ENCODE measurements at places on chromosomes 7 and 10.
A peak's percentile ranks its signal among the peaks of the same experiment; 100 is the strongest.

- no peak for DNase-seq
Observed at GRCh38 chr10:33553748-33554571, 219.5 kb upstream of the NRP1 start.

GRCh38 chr7:117158941-117159697 lies 163.7 kb downstream of the WNT2 start:
- no peak for DNase-seq

- DNase-seq: peak; percentile 35
Observed at GRCh38 chr7:130273081-130273932, 6.6 kb downstream of the CPA2 start.

GRCh38 chr7:70178211-70178610 lies 579.9 kb downstream of the AUTS2 start:
- DNase-seq: no peak

DNA sequence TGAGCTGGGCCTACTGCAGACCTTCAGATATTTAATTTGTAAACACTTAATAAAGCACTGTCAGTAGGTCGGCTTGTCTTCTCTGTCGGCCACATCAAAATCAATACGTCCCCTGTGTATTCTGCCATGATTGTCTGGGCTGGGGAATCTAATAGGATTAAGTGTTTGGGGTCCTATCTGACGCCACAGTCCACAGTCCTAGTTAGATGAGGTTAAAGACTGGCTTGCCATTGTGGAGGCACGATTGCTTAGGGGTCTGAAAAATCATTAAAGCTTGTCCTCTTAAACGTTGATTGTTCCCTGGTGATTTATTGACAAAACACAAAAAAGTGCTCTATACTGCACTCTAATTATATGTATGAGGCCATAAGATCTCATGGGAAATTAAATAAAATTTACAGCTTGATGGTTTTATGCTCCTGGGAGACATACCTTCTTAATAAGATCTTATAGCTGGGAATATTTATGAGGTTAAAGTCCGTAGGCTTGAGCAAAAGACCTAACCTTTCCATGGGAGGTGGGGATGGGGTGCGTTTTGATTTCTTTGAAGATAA lies 650.3 kb upstream of the GALNT17 start:
- DNase-seq: no peak

GRCh38 chr7:157949711-157950110 lies 612.9 kb downstream of the DNAJB6 start:
- no peak for DNase-seq

- DNase-seq: no peak
Observed at GRCh38 chr10:60006062-60006461, 99.7 kb upstream of the CCDC6 start.

DNA sequence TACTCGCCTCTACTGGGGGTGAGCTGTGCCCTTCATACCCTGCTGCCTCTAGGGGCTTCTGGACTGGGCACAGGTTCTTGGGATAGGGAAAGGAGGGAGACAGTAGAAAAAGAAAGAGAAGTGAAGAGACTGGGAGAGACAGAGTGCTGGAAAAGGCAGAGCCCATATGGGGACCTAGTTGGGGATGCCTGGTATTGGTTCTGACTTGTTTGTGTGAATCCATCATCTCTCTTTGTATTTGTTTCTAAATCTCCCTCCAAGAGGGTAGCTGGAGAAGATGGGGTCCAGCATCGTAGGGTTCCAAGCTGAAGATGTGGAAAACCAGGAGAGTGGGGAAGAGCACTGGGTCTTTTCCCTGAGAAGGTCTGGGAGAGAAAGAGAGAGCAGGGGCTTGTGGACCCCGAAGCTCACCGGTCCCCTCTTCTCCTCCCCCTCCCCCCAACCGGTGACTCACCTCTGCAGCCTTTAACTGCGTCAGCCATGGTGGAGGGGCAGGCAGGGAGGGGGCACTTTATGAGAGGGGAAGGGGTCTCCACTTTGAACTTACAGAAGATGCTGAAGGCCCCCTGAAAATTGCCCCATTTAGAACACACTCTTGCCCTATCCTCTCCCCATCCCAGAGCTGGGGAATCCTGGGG lies 3.2 kb upstream of the VGF start:
- DNase-seq: no peak

GRCh38 chr10:93379731-93380575 lies 102.2 kb downstream of the MYOF start:
- DNase-seq: no peak

DNA sequence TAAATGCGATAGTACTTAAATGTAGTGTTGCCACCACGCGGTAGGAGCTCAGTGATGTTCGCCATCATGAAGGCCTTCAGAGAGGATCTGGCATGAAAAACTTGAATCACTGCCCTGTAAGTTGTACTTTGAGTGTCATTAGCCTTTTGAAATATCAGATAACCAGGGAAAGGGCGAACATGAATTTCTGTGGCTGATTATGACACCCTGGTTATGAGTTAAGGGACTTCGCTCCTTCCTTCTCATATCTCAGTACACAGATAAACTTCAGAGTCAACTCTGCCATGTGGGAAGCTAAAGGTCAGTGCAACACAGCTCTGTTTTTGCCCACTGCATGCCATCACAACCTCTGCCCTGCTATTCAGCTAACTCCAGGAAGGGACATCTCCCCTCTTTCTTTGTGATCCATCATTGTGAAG lies 8.9 kb upstream of the ACSL5 start:
- no peak for DNase-seq

- DNase-seq: no peak
Observed at GRCh38 chr7:4144811-4145510, 537.1 kb upstream of the FOXK1 start.

DNA sequence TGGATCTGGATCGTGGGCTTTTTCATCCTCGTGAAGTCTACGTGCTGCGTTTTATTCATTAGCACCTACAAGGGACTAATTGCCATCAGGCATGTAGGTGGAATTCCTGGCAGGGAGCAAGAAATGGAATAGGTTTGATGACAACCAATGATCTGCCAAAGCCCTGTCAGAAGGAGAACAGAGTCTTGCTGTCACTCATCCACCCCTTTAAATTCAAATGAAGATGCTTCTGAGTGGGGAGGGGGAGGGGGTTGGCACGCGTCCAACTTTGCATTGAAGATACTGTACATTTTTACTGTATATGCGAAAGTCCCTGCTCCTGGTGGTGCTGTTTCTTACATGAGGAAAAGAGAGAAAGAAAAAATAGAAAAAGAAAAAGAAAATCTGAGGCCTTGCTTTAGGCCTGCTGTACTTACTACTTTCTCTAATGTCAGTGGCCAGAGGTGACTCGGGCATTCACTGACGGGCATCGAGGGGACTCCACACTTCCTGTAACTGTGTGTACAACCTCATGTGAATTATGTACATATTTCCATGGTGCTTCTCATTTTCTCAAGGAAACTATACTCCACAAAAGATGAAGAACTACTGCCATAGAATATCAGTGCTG lies 569.1 kb downstream of the INHBA start:
- DNase-seq: no peak

GRCh38 chr7:123782071-123782798 lies 33.4 kb upstream of the WASL start:
- no peak for DNase-seq

DNA sequence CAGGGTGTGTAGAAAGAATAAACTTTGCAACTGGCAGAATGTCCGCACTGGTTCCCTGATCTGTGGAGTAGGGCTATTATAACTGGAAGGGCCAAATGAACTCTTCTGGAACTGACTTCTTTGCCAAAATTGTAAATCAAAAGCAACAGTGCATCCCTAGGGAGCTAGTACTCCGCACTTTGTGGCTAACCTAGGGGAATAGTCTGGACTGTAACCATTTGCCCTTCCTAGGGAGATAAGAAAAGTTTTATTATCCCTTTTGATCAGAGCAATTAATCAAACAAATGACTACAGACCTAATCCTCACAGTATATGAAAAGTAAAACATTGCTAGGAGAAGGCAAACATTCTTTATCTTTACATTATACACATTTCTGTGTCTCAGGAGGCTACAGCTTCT lies 45.5 kb upstream of the STEAP1B start:
- no peak for DNase-seq

GRCh38 chr10:3213208-3213607 lies 40.6 kb upstream of the PITRM1 start:
- DNase-seq: no peak

GRCh38 chr10:33709008-33709753 lies 374.7 kb upstream of the NRP1 start:
- DNase-seq: no peak

DNA sequence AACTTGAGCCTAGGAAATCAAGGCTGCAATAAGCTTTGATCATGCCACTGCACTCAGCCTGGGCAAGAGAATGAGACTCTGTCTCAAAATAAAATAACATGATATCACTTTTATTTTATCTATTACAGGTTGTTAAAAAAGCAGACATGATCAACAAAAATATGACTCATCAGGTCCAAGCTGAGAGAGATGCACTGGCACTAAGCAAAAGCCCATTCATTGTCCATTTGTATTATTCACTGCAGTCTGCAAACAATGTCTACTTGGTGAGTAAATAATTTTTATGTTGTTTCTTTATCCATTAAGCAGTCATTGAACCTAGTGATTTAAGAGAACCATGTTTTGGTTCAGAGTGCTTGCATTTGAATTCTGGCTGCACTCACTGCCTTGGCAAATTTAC lies 3.3 kb downstream of the MASTL start:
- DNase-seq: no peak

DNA sequence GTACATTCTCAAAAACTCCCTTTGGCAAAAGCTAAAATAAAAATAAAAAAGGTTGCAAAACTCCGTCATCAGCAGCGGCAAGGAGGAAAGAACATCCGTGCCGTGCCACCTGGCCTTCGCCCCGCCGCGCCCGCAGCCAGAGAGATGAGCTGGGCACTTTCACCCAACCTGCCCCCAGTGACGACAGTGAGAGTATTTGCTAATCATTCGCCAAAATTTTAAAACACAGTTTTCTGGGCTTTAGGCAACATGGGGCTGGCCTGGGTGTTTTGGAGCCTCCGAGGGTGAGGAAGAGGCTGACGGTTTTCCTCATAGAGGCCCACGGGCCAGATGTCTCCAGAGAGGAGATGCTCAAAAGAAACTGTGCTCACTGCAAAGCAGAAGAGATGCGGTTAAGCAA lies 128.2 kb downstream of the PRKAG2 start:
- no peak for DNase-seq

GRCh38 chr7:54116956-54117355 lies 425.2 kb upstream of the VSTM2A start:
- DNase-seq: no peak

DNA sequence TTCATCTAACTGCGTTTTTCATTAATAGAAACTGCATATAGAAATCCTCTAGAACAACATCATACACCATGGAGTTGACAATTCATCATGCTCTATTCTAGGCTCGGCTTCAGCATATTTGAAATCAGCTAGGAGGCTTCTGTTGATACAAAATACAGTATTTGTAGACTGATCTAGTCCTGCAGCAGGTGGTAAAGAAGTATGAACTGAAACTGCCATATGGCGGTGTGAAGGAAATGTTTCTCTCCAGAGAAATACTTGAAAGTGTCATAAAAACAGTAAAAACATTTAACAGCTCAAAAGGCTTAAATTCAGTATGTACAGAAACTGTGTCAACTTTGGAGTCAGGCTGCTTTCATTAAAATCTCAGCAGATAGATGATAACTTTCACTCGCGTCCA lies 32.0 kb upstream of the MYO3A start:
- DNase-seq: no peak

DNA sequence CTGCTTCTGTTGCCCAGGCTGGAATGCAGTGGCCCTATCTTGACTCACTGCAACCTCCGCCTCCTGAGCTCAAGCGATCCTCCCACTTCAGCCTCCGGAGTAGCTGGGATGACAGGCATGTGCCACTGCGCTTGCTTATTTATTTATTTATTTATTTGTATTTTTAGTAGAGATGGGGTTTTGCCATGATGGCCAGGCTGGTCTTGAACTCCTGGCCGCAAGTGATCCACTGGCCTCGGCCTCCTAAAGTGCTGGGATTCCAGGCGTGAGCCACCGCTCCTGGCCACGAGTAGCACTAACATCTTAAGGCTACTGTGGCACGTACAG lies 70.9 kb downstream of the CARD11 start:
- DNase-seq: no peak

DNA sequence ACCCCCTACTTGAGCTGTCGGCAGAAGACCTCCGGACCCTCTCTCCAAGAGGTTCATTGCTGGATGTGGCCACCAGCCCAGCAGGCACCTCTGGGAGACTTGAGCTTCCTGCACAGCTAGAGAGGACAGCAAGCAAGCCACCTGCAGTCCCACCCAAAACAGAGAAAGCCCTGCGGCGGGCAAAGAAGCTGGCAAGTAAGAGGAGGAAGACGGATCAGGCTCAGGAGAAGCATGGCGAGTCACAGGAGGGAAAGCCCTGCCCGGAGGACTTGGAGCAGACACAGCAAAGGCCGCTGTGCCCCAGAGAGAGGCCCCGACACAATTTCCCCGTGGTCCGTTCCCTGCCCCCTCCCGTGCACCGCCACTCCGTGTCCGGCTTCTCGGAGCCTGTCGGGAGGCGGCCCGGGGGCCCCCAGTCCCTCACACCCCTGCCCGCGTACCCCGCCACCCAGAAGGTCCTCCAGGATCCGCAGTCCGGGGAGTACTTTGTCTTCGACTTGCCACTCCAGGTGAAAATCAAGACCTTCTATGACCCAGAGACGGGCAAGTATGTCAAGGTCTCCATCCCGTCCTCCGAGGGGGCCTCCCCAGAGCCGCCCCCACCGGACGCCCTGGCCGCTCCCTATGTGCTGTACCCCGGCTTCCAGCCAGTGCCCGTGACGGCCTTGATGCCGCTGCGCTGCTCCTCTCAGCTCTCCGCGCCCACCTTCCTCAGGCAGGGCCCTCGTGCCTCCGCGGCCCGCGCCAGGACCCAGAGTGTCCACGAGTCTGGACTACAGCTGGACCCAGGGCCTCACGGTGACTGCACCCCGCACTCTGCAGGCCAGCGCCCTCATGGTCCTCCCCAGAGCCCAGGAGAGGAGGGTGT lies 27.2 kb downstream of the C10orf71 start:
- no peak for DNase-seq

- peak; percentile 59 for DNase-seq
Observed at GRCh38 chr7:150448789-150449147, 1.7 kb upstream of the GIMAP8 start.

- no peak for DNase-seq
Observed at GRCh38 chr7:77697535-77697831, 1.2 kb downstream of the RSBN1L start.

DNA sequence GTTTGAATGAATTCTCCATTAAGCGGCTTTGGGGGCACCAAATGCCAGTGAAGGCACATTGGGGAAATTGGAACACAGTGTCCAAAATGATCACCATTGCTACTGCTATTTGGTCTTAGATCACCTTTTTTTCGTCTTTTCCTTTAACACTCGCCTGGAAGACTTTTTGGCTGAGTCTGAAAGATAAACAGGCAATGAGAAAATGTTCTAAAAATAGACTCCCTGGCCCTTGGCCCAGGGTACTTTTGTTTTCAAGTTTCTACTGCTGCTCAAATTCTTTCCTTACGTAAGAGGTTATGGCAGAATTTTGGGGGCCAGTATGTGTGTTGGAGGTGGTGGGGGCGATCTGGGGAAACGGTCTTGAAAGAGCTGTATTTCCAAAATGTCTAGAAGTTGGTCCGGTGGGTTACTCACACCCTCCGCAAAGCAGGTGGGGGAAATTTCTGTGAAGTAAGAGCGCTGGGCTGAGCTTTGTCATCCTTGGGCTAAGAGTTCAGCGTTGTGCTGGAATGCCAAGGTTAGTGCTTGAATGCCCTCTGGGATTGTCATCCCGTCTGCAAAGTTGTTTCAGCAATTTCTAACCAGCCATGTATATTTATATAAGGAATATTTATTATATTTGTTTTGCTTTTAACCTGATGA lies 1.3 kb upstream of the ITPRIP start:
- DNase-seq: peak; percentile 53

- no peak for DNase-seq
Observed at GRCh38 chr7:116443646-116444045, 55.9 kb upstream of the CAV2 start.
